NCI-H1092 treated with DMSO at 0.1 percent for 48 hours (cell line): ENCODE measurements at places on chromosomes 3 and 15.

DNA sequence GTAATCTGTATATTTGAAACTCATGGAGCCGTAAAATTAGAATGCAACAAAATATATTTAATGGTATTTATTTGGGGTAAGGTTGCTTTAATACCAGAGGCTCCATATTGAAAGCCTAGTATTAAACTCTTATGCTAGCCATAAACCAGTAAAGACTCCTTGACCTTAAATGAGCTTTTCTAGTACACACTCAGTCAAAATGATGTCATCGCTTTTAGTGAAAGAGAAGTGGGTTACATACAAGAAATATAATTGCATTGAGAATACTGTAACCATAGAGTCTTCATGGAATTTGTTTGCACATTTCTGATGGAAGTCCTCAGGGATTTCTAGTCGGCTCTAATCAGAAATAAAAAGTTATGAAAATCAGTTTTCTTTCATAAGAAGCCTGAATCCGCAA lies 757.6 kb downstream of the GBE1 start:
- DNase-seq = no peak

DNA sequence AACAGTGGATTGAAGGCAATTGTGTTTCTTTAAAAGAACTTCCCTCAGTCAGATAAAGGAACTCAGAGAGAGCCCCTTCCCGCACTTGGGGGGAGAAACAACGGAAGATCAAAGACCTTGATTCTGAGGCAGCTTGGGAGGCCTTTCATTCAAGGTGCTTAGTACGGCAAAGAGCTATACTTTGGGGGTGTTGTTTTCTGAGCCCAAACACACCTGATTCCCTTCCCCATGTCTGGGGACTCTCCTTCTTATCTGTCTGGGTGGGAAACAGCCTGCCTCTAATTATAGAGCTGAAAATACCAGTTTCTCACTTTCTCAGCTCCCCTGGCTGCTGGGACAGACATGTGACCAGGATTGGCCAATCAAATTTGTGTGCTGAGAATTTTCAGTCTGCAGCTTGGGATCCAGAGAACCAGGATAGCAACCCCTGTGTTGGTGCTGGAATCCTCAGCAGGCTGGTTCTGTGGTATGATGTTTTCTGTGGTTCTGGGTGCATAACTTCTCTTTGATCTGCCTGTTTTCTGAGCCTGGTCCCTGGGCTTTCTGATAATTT lies 19.4 kb upstream of the IQCF6 start:
- no peak for DNase-seq

GRCh38 chr15:99708563-99708962 lies 24.7 kb downstream of the LYSMD4 start:
- no peak for DNase-seq

DNA sequence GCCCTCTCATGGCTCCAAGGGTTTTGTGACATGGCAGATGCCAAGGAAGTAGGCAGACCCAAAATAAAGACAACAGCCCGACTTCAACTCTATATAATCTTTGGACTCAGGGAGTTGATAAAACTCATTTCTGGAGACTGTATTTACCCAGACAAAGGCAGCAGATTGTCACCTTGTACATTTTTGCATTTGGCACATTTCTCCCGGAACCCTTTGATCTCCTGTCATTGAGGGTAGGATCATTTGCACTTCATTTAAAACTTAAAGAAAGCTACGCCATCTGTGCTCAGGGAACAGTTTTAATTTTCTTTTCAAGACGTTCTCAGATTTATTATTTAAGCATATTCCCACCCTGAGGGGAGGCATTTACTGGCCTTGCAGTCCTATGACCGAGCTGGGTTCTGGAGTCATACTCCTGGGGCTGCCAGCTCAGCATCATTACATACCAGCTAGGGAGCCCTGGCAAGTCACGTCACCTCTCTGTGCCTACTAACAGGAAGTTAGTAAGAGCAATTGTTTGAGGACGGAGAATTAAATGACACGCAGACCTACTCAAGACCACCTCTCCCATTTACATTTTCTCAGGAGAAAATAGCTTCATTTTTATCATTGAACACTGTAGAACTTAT lies 5.9 kb downstream of the CDCP1 start:
- no peak for DNase-seq

DNA sequence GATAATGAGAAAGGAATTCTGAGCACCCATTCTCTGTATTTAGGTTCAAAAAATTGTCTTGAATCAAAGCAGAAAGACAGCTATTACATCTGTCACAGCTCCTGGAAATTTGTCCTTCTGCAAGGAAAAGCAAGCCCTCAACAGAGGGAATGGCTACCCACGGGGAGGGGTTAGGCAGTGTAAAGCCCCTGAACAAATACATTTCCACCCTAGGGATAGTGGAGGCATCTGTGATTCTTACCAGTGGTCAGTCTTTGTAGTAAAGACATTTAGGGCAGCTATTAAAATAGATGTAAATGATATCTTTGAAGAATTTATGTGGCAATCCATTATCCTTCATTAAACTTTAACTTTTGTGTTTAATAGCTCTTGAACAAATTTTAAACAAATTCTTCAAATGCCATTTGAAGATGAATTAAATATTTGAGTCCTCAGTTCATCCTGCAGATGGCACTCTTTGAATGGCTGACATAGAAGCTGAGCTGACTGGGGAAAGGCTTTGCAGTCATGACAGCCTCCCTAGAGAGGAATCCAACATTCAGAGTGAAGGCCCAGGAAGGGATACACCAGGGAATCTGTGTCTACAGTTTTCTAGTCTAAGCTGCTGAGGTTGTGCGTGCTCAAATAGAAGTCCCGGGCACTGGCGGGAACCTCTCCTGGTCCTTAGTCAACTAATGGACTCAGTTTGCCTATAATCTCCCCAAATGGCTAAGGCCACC lies 359.7 kb upstream of the ROPN1 start:
- peak; percentile 76 for DNase-seq

DNA sequence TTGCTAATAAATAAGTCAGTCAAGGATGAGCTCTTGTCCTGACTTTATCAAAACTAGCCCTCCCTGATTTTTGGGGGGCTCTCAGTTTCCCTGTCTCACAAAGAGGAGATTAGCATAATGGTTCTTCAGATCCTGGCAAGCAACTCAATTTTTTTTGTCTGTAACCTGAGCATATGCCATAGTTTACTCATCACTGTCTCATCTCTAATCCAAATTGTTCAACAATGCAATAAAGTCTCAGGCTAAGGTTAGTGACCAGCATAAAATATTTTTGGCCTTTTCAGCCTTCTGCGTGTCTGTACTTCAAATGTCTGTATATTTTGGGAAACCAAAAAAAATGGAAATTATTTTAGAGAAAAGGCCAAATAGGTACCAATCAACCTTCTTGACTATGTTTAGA lies 465.6 kb upstream of the TPRG1 start:
- DNase-seq = peak; percentile 2

DNA sequence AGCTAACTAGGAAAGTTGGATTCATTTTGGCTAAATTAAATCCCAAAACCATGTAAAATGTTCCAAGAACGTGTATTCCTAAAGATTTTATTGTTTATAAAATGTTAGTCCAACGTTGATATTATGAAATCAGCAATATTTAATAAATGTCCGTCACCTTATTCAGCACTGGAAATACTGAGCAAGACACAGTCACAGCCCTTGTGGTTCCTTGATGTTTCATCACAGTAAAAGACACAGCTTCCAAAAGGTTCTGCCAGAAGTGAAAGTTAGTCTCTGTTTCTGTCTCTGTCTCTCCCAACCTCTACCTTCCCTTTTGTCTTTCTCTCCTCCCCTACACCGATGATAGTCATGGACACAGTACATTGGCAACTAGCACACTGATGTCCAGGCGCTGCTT lies 82.2 kb upstream of the BOC start:
- DNase-seq = no peak

DNA sequence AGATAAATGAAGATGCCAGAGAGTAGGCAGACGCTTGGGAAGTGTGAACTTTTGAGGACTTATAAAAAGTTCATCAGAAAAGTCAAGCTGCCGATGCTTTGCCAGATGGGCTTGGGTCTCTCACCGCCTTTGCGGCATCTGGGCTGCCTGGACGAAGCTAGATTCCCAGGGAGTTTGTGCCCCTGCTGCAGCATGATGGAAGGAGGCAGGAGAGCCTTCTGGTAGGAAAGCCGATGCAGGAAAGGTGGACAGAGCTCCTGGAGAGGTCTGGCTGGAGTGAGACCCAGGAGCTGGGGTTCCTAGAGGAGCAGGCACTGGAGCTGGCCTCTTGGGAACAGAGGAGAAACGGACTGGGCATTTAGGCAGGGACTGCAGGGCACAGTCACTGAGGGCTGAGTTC lies 51.9 kb upstream of the ATP2B2 start:
- DNase-seq = no peak

- no peak for DNase-seq
Observed at GRCh38 chr15:46354443-46354842, 719.6 kb downstream of the SQOR start.

GRCh38 chr3:188335656-188336055 lies 181.7 kb downstream of the LPP start:
- DNase-seq = no peak

GRCh38 chr3:49602877-49603411 lies 48.7 kb downstream of the BSN start:
- DNase-seq = no peak

GRCh38 chr3:33875680-33876079 lies 77.2 kb downstream of the PDCD6IP start:
- no peak for DNase-seq

- no peak for DNase-seq
Observed at GRCh38 chr15:65902373-65902772, 33.1 kb downstream of the RAB11A start.

GRCh38 chr3:36401056-36401455 lies 20.8 kb downstream of the STAC start:
- DNase-seq = no peak

GRCh38 chr3:126080970-126081369 lies 3.0 kb downstream of the SLC41A3 start:
- no peak for DNase-seq

GRCh38 chr3:111548092-111548491 lies 6.1 kb downstream of the CD96 start:
- DNase-seq = no peak

- DNase-seq = peak; percentile 4
Observed at GRCh38 chr15:65903296-65904073, 34.2 kb downstream of the RAB11A start.

DNA sequence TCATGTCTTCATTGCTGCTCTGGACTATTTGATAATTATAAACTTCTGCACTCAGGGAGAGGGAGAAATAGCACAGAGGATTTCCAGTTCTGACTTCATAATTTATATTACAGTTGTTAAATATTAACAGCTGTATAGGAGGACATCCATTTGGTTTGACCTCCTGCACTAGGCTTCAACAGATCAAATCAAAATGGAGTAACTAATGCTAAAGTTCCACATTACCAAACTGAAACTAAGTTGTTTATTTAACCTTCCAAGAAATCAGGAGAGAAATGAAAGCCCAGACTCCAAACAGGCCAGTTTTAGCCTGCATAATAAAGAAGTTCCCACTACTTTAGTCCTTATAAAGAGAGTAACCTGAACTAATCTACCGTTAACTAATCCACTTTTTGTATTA lies 4.6 kb downstream of the PLSCR2 start:
- no peak for DNase-seq

- no peak for DNase-seq
Observed at GRCh38 chr3:32937331-32937730, 14.1 kb upstream of the CCR4 start.

DNA sequence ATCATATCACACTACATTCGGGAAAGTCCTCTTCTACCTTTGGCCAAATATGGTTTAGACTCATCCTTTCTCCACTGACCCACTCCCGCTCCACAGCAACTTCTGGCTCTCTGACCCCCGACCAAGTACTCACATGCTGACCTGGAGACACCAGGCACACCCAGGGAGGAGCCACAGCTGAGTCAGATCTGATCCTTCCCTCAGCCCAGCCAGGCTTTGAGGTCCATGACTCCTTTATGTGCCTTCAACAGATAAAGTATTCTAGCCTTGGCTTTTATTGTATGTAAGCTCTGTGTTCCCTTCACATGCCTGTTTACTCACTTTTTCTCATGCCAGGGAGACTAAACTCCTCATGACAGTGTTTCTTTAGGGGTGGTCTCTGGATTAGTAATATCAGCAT lies 166.9 kb upstream of the UMPS start:
- no peak for DNase-seq

DNA sequence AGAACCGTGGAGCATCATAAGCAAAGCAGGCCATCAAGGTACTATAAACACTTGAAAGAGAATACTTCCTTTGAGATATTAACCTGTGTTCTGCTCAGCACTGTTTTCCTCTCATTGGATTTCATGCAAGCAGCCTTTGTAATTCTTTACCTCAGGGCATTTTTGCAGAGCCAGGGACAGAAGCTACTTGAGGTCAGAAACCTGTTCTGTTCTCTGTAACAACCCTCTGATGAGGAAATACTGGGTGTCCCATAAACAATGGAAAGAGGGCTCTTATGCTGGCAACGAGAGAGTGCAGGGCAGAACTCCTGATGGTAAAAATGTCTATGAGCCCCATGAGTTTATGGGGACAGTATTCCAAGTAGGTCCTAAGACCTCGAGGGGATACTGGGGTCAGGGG lies 66.0 kb downstream of the DCLK3 start:
- DNase-seq = no peak

DNA sequence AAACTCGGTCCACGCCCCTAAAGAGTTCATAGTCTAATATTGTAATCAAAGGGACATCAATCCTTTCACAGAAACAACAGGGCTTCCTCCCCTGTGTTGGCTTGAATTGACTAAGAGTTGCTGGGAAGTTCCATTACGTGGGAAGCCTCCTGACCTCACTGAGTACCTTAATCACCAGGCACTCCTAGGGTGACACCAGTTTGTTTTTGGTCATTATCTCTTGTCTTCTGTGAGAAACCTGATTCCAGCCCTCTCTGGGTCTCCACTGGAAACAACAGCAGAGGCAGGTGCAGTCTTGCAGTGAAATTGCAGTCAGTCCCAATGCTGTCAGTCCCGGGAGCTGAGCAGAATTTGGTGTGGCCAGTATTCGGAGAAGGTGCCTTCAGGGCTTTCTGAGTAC lies 55.4 kb downstream of the BOC start:
- peak; percentile 25 for DNase-seq

GRCh38 chr15:89167267-89168176 lies 53.9 kb downstream of the RLBP1 start:
- DNase-seq = no peak

- no peak for DNase-seq
Observed at GRCh38 chr3:78186404-78186803, 1146.5 kb downstream of the ROBO2 start.

DNA sequence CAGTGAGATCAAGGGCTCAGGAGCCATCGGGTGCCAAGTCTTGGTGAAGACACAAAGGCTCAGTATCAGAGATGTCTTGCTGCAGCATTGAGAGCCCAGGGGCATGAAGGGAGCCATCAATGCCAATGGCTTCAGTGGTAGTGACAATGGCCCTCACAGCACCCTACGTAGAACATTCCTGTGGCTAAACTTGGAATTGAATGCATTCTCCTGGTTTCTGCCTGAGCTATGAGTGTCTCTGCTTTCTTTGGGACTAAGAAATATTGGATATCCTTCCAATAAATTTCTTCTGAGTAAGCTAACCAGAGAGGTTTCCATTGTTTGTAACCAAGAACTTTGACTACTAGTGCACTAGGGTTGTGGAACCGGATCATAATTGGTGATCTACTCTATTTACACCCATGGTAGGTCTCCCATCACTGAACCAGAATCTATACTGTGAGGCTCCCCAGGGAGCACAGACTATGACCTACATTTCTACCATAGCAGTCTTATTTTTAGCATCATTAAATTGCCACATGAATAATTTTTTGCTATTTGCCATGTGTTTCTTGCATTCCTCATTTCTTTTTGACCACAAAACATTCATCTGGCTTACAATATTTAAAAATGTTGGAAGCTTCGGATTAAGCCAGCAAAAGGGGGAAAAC lies 31.6 kb upstream of the PDZRN3 start:
- DNase-seq = no peak
